ENCODE measurements at places on chromosomes 12 and 14. TPM values are rescaled to one million over a fixed set of nuclear protein-coding genes. Genes with fewer than 3 reads are reported as not detected.

Gene TMEM63C
- total RNA-seq: 0.73 TPM

GRCh38 chr14:68634332-68634731 lies 158.5 kb downstream of the ZFP36L1 start:
- DNase-seq: no peak

DNA sequence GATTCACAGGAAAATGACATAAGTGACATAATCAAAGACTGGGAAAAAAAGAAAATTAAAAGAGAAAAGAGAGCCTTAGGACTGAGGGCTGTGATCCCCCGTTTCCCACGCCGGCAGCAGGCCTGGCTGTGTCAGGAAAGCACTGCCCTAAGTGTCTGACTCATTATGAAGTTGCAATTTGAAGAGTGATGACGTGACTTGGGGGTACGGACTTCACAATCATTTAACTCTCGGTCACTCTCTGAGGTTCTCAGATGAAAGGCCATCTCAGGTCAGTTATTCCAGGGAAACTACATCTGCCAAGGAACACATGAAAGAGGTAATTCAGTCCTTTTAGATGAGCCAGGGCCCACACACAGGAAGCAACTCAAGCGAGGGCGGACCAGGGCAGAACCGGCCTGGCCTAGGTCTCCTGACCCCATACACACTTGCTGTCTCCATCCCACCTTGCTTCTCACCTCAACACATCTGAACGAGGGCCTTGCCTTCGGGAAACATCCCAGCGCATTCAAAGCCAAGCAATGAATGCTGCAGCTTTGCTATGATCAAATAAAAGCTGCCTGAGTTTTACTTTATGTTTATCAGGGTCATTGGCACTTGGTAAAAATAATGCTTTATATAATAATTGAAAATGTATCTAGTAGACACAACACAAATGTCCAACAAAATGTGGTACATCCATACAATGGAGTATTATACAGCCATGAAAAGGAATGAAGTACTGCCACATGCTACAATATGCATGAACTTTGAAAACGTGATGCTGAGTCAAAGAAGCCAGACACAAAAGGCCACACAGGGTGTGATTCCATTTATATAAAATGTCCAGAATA lies 2.7 kb downstream of the SSH1 start:
- no peak for DNase-seq

DNA sequence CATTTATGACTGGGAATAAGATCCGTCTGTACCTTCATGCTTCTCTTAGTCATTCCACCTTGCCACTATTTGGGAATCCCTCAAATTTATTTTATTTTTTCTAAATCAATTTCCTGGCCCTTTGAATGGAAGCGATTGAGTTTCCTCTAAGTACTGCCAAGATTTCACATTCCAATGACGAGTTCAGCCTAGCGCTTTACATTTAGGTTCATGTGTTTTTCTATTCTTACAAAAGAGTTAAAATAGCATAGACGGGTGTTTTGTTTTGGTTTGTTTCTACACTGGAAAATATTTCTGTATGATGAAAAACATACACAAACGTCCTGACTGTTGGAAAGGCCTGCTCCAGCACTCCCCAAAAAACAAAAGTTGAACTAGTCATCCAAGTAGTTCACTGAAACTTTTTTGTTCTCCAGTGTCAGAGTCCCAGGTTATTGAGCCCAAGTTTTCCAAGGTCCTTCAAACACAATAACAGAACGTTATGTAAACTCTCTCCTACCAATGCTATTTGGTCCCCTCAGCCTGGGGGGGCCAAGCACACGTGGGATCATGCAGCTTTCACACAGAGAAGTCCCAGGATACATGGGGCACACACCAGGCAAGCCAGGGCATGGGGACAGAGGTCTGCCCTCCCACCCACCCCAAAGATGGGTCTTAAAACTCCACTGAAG lies 74.8 kb upstream of the FOXN3 start:
- DNase-seq: no peak

GRCh38 chr14:66087231-66087630 lies 398.9 kb upstream of the CCDC196 start:
- DNase-seq: no peak

- no peak for DNase-seq
Measured at GRCh38 chr12:105850103-105850968, 288.4 kb downstream of the NUAK1 start.

- DNase-seq: no peak
Measured at GRCh38 chr12:28132398-28132797, 57.9 kb upstream of the CCDC91 start.

DNA sequence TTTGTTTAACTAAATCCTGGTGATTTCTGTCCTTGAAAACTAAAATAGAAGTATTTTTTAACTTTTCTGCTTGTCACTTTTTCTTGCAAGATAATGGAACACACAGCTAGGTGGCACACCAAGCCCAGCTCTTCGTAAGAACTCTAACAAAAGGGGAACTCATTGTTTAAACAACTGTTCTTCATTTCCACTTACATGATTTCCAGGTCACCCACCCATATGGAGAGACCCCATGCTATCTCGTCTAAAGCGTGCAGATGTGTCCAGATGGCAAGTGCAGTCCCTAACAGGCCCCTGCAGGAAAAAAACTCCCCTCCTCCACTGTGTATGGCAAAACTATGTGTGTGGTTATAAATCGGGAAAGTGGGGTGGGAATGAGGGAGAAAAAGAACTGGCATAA lies 43.3 kb upstream of the NT5DC3 start:
- DNase-seq: peak; percentile 50

DNA sequence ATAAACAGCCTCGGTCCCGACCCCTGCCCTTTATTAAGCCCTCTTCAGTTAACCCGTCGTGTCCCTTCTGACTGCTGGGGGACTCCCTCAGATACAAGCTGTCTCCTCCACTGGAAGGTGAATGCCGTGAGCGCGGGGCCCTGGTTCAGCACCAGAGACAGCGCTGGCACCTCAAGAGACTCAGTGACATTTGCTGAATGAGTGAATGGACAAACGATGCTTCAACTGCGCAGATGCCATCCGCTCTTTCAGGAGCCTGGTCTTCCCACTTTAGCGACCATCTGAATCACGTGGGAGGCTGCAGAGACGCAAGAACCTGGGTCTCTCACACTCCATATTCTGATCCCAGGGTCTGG lies 92.6 kb upstream of the SFSWAP start:
- peak; percentile 32 for DNase-seq
